ENCODE measurements at places on chromosomes 7 and 10.
A peak's percentile ranks its signal among the peaks of the same experiment; 100 is the strongest.

GRCh38 chr10:112313911-112314310 lies 30.7 kb downstream of the TECTB start:
- DNase-seq = no peak

GRCh38 chr10:74585231-74586087 lies 240.9 kb upstream of the KAT6B start:
- DNase-seq = peak; percentile 74

GRCh38 chr7:45888993-45889366 lies 692 bp downstream of the IGFBP1 start:
- DNase-seq = no peak

DNA sequence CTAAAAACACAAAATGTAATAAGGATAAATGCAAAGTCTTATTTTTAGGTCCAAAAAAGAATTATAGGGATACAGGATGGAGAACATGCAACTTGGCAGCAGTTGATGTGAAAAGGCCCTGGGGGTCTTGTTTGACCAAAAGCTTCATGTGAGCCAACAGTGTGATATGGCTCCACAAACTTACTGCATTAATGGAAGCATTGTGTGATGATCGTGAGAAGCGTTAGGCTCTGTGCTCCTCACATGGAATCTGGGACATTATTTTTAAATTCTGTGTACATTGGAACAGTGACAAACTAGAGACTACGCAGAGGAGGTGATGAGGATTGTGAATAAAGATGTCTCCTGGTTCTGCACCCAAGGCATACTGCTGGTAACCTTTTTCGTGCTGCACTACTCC lies 39.1 kb upstream of the CALD1 start:
- no peak for DNase-seq

DNA sequence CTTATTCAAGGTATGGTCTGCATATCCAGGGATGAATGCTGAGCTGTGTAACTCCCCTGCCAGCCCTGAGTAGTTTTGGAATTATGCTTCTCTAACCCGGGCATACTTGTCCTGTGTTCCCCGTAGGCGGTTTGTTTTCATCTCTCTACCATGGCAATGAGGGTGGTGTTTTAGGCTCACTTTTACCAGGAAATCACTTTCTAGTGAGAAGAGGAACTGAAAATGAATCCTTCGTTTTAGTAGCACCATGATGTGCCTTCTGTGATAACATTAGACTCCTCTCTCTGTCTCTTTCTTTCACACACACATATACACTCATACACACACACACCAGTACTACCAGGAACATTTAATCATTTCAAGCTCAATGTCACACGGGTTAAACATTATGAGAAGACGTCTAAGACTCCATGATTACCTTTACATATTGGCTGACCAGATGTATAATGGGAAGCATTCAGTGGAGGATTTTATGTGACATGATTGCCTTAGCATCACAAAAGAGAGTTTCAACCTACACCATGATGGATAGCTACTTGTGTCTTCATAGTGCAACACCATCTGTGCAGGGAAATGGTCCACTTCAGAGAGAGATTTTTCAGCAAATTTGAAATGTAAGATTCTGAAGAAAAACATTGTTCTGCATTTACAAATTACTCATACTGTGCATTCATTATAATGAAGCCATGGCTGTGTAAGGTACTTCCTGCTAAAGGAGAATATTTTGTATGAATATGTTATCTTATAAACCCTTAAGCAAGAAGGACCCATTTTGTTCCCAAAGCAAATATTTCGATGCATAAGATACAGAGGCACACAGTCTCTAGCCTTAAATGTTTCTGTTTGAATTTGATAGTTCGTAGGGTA lies 31.0 kb upstream of the PFKP start:
- peak; percentile 31 for DNase-seq

DNA sequence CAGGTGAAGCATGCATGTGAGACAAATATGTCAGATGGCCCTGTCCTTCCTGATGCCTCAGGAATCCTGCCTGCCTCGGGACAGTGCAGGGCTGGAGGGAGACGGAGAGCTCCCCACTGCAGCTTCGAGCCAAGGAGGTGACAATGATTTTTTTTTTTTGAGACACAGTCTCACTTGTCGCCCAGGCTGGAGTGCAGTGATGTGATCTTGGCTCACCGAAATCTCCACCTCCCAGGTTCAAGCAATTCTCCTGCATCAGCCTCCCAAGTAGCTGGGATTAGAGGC lies 68.8 kb downstream of the OAT start:
- DNase-seq = no peak
